ENCODE measurements at places on chromosomes 11 and 22.

GRCh38 chr22:29225422-29226090 is 19.9 kb downstream of the EMID1 start:
- no peak for DNase-seq

DNA sequence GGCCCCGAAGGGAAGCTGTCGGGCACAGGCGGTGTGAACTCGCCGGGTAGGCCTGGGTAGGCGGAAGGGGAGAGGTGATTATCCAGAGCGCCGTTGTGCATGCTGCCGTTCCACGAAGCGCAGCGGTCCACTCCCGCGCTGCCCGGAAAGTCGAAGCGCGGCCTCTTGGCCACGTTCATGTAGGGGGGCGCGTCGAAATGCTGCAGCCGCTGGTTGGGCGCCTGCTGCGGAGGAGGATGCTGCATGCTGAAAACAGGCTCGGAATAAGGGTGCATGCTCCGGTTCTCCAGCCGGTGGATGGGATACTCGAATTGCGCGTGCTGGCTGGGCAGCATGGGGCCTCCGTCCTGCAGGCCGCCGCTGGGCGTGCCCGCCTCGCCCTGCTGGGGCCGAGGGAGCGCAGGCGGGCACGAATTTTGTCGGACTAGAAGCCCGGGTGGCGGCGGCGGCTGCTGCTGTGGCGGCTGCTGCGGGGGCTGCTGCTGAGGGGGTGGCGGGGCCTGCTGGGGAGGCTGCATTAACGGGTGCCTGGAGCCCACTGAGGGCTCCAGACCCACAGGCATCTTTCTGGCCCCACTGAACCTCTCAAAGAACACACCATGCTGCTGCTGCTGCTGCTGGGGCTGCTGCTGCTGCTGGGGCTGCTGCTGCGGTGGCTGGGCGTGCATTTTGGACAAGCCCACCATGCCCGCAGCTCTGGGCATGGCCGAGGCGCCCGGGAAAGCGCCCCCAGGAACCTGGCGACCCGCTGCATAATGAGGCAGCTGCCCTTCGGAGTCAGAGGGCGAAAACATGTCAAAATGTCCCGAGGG is 2.3 kb downstream of the MN1 start:
- DNase-seq, result no peak

DNA sequence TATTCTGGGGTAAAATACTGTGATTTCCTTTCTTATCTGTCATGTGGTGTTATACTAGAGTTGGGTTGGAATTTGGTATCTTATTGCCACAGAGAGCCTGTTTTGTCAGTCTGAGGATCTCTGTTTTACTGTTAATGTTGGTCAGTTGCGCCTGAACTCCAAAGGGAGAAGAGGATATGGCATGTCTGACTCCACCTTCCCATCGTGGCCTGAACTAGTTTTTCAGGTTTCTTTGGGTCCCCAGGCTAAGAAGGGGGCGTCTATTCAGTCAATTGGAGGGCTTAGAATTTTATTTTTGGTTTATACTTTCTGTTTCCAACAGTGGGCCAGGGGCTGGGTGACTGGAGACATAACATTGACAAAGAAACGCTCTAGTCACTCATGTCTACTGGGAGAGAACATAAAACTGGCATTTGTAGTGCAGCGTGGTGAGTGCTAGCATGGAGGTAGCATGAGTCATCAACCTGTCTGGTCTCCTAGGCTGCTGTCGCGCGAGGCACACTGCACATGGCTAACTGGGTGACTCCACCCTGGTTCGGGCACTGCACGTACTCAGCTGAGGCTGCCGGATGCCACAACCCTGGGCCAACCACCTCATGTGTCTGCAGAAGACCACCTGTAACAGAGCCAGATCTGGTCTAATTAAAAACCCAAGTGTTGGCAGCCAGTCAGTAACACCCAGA is 120.1 kb upstream of the OR9Q1 start:
- peak; percentile 1 for DNase-seq

DNA sequence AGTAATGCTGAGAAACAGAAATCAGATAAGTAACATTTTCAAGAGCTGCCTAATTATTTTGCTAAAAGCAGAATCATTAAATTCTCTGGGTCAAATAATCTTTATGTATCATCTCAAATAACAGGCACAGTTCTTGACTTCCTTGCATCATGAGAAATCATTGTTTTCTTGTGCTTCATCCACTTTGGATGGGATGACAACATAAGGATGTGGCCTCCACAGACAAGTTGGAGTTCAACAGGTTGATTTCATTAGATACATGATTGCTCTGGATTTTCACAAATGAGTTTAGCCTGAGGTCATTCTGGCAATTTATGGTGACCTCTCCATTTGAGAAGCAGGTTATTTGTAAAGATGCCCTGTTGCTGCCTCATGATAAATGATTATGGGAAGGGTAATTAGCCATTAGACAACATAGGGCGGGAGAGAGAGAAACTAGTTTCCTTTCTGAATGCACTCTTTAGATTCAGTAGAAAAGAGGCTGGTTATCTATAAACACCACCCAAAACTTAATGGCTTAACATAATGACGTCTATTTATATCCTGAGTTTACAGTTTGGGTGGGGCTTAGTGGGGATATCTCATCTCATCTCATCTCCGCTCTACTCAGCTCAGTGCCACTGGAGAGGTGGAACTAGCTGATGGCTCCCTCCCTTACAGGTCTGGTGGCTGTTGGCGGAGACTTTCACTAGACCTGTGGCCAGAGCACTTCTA is 35.0 kb upstream of the ADORA2A start:
- no peak for DNase-seq

DNA sequence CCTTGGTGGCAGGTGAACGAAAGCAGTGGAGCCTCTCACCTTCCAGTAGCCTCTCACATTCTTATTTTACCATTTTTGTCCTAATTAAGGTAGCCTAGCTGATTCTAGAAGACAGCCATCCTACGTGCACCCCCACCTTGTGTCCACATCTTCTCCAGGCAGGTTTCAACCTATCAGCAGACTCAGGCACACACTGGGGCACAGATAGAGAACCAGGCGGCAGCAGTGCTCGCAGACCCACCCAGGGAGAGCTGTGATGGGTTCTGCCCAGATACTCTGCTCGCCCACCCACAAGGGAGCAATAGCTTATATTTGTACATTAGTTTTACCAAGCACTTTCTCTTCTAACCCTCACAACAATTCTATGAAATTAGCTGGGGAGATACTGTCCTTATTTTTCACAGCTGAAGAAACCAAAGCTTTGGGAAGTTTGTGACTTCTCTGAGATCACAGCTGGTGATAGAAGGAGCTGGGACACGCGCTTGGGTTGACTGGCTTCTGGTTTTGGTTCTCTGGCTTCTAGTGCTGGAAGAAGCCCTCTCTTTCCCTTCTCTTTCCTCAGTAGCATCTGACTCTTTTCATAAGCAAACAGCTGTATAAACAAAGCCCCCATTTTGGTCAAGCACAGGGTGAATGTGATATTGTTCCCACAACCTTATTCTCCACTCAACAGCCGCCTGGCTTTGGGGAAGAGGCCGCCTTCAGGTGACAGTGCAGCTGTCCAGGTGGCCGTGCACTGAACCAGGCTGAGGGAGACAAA is 36.9 kb downstream of the PPP2R1B start:
- no peak for DNase-seq

DNA sequence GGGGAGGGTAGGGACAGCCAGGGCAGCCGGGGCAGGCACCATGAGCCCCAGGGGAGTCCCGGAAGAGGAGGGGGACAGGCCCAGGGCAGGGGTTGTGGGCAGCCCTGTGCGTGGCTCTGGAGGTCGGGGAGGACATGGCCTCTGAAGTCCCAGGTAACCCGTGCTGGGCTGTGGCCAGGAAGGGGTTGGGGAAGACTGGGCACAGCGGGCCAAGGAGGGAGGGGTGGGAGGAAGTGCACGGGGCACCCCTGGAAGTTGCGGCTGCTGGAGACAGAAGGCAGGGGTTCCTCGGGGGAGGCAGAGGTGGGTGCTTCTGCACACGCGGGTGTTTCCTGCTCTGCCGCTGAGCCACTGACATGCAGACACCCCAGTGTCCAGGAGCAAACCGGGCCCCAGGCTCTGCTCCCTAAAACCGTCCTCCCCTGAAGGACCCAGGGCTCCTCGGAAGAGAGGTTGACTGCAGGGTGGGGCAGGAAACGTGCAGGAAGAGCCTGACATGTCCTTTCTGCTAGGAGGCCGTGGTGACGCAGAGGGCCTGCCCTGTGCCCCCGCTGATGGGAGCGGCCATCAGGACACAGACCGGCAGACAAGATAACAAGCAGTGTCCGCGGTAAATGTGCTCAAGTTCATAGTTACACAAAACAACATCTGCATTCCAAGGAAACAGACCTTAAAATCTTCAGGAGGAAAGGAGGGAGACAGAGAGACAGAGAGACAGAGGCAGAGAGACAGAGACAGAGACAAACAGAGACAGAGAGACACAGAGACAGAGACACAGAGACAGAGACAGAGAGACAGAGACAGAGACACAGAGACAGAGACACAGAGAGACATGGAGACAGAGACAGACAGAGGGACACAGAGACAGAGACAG is 5.7 kb downstream of the TNNI2 start:
- peak; percentile 30 for DNase-seq

DNA sequence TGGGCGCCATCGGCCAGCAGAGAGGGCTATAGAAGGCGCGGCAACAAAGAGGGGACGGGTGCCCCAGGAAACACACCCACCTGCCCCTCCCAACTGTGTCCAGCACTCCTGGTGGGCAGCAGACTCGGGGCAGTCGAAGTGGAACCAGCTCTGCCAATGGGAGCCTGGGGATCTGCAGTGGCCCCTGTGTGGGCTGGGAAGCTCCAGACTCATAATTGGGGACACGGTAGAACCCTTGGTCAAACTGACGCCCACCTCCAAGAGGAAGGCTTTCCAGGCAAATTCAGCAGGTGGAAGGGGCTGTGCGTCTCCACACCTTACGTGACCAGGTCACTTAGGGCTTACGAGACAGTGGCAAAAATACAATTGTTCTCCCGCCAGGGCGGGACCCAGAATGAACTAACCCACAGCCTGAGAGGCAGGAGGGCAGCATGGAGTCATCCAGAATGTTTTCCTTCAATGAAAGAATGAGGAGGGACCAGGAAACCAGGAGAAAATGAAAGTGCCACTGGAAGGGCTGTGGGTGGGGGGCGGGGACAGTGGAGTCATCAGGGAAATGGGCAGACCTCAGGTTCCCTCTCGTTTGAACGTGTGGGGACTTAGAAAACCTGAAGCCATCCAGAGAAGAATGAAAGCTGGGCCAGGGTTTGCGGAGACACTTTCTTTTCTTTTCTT is 53.2 kb upstream of the SHANK2 start:
- no peak for DNase-seq

DNA sequence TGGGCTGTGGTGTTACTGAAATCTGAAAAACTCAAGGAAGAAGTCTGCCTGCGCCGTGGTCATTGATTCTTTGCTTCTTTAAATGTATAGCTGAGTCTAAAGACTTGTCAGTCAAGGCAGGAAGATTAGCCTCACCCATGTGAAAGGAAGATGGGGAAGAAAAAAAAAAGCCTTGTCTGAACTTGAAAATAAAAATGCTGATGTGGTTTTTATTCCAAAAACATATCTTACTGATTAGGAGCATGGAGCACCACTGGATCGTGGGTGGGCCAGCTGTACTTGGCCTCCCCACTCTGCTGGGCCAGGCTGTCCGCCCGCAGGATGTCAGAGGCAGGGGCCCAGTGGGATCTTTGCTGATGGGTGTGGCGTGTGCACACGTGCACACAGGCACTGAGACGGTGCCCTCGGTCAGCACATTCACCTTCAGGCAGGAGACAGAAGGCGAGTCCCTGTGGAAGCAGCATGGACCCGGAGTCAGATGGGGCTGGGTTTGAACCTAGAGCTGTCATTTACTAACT is 111.9 kb downstream of the WNT7B start:
- no peak for DNase-seq

DNA sequence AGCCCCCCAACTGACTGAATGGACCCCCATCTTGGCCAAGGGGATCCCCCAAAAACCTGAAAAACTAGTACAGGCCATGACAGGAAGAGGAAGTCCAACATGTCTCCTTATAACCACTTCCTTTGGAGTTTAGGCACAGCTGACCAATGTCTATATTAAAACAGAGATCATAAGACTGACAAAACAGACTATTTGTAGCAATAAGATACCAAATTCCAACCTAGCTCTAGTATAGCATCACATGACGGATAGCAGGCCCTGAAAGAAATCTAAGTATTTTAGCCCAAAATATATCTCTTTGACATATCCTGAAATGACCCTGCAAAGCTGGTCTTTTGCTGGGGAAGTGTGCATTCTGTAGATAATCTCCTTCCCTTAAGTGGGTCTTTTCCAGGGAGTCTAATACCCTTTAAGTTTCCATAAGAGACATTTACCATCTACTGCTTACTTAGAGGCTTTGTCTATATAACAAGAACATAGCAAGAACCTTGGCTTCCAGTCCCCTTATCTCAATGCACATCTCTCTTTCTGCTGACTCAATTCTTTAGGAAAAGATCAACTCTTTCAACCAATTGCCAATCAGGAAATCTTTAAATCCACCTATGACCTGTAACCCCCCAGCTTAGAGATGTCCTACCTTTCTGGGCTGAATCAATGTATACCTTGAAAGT is 34.9 kb upstream of the ACER3 start:
- DNase-seq, result no peak

DNA sequence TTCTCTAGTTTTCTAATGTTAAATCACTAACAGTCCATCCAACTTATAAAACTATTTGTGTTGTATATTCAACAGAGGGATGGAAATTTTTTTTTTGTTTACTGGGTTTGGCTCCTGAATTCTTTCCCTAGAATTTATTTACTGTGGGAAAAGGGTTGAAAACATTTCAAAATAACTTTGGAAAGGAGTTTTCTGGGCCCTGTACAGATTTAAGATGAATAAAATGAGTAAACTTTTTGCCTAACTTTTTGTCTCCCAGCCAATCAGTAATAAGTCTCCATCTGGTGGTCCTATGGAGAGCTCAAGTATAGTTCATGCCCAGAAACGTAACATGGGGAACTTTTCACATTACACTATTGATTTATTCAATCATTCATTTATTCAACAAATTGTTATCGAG is 16.7 kb upstream of the PRSS23 start:
- DNase-seq, result no peak

DNA sequence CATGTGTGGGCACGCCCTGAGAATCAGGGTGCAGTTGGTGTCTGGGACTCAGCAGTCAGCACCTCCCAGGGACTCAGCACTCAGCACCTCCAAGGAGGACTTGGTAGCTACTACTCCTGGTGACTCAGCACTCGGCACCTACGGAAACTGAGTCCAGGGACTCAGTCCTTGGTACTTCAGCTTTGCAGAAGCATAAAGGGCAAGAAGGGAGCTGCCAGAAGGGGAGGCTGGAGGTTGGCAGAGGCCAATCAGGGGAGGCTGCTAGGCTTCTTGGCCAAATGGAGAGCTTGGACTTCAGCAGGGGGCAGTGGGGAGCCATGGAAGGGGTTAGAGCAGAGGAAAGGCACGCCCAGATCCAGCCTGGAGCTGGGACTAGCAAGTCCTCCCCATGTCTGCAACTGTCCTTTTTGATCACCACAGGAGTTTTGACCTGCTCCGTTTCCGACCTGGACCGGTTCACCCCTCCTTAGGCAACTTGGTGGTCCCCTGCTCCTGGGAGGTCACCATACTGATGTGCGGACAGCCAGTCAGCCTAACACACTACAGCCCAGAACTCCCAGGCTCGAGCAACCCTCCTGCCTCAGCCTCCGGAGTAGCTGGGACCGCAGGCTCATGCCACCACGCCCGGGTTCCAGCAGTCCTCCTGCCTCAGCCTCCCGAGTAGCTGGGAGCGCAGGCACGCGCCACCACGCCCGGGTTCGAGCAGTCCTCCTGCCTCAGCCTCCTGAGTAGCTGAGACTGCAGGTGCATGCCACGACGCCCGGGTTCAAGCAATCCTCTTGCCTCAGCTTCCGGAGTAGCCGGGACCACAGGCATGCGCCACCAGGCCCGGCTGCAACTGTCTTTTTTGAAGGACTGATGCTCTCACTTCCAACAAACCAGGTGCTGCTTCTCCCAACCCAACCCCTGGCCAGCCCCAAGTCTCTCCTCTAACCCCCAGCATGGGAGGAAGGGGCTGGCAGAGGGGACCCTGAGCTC is 1.5 kb downstream of the ANO9 start:
- no peak for DNase-seq

Data from activated CD4-positive, alpha-beta T cell treated with anti-CD3 and anti-CD28 coated beads, Interleukin-2, Interleukin-6, amounts not matched to agents 100 ng/mL and 50 ng/mL, durations not matched to agents 16 hours and 8 hours (primary cell).